ENCODE measurements at places on chromosomes 6 and 20.

- no peak for DNase-seq
Measured at GRCh38 chr6:155066361-155066760, 71.2 kb downstream of the TIAM2 start.

GRCh38 chr6:134995536-134995935 lies 45.6 kb upstream of the ALDH8A1 start:
- no peak for DNase-seq

DNA sequence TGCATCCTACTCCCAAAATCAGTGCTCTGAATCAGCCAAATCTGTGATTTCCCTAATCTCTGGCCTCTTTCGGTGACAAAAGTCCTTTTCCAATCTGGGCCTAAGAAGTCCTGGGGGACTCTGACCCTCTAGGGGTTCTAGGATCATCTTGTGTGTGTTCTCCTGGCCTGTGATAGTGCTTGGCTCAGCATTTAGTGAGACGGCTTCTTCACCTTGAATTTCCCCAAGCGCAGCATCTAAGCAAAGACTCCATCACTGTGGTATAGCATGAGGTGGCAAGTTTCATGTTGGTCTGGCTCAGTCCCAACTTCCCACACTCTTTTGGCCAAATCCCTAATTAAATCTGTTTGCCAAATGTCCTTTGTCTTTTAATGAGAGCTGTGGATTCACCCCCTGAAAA lies 12.1 kb upstream of the IL17A start:
- no peak for DNase-seq

- DNase-seq = no peak
Measured at GRCh38 chr6:42236682-42237473, 19.2 kb upstream of the MRPS10 start.

- no peak for DNase-seq
Measured at GRCh38 chr6:52553158-52553557, 23.7 kb downstream of the TRAM2 start.

- DNase-seq = no peak
Measured at GRCh38 chr20:49479785-49480184, 2.7 kb downstream of the KCNB1 start.

GRCh38 chr6:71368284-71368683 lies 79.7 kb downstream of the OGFRL1 start:
- no peak for DNase-seq

- DNase-seq = no peak
Measured at GRCh38 chr20:25071734-25072133, 10.2 kb downstream of the VSX1 start.

GRCh38 chr20:12638633-12639312 lies 370.0 kb upstream of the SPTLC3 start:
- no peak for DNase-seq

DNA sequence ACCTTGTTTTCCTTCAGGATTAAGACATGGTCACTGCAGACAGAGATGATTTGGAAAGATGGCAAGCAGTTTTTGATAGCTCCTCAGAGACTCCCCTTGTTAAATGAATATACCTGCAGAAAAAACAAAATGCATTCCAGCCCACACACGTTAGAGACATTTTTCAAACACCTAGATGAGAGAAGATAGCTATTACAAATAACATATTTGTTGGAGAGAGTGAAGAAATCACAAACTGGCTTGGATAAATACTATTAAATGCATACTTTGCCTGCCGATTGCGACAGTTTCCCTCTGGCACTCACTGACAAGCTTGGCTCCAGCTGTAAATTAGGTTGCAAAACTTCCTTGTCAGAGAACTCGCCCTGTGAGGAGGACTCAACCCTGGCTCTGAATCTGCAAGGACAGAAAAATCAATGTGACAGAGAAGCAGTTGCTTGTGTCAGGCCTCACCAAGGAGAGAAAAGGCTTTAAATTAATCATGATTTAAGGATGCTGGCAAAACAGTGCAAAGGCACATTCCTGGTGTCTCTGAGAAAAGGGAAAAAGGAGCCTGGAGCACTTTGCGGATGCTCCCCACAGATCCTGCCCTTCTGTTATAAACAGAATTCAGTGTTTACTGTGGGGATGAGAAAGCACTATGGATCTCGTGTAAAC lies 423.7 kb upstream of the MARCKS start:
- no peak for DNase-seq

GRCh38 chr20:24868959-24869358 lies 80.1 kb upstream of the CST7 start:
- DNase-seq = no peak

DNA sequence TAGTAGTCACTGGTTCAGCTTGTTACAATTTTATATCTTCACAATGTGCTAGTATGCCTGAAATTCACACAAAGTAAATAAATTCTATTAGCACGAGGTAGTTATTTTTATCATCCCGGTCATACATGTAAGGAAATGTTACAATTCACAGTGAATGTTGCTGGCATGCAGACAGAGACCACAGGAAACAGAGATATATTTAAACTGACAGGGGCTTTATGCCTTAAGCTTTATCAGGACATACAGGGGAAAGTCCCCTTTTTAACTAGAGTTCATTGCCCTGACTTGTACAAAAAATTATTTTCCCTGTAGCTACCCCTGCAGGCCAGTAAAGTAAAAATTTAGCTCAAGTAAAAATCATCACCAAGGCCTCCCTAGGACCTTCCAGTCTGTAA lies 712.0 kb upstream of the NRSN1 start:
- no peak for DNase-seq

- no peak for DNase-seq
Measured at GRCh38 chr6:161400671-161401070, 126.8 kb upstream of the AGPAT4 start.

- no peak for DNase-seq
Measured at GRCh38 chr20:39563349-39563748, 601.2 kb downstream of the DHX35 start.

GRCh38 chr6:90035047-90035723 lies 140.9 kb downstream of the GJA10 start:
- DNase-seq = no peak

DNA sequence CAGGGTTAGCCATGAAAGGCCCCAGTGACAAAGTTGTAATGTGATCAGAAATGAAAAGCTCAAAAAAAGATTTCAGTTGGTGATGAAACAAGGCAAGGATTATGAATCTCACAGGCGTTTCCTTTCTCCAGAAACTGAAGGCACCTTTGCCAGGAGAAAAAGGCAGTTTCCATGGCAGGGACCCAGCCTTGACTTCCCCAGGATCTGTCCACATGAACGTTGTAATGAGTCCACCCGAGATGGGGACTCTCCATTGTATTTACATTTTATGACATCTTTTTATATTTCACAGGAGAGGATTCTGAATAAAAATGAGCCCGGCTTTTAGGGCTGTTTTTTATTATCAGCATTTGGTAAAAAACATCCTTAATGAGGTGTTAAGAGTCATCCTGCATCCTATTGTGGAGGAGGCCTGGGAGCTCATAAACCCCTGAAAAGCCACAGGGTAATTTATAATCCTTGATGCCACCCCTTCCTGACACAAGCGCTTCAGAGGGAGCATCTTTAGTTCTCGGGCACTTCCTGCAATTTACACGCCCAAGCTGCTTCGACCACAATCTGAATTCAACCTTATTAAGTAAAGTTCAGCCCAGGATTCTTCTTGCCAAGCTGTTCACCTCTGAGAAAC lies 74.1 kb upstream of the SALL4 start:
- no peak for DNase-seq

DNA sequence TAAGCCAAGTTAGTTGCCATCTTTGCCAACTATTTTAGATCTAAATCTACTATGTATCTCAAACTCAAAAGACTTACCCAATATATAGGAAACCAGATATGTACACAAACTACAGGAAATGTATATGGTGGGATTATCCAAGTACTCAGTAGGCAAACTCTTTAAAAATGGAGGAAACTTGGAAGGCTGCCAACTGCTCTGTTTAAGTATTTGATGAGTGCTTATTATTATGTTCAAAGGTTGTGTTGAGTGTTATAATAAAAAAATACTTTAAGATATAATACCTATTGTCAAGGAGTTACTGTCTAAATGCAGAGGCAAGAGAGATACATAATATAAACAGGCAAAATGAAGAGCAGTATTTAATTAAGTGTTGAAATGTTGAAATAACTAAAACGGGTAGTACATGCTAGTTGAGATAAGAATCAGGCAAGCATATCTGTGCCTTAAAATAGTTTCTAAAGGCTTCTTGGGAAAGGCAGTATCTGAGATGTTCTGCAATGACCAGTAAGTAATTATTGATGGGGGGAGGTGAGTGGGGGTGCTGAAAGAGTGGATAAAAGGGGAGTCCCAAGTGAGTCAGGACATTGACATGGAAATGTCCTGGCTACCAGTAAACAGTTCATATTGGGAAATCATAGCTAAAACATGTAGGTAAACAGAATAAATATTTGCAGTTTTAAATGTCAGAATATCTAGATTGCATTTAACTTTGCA lies 6.5 kb upstream of the DST start:
- no peak for DNase-seq

GRCh38 chr6:10033223-10033829 lies 381.5 kb downstream of the TFAP2A start:
- DNase-seq = no peak

GRCh38 chr20:58433759-58434158 lies 44.7 kb downstream of the VAPB start:
- no peak for DNase-seq

DNA sequence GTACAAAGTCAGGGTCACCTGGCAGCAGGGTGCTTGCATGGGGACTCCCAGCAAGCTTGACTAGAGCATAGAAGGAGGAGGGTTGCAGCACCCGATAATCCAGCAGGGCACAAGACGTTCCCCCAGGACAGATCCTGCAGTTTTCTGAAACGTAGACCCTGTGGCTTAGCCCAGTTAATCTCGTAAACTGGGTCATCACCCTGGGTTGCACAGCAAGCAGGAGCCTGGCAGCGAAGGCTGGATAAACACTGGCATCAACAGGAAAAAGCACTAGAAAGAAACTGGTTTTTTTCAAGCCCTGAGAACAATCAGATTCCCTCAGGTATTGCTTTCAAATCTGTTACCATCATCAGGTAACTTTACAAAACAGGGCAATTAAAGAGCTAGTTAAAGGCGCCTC lies 92.6 kb downstream of the PDE7B start:
- DNase-seq = no peak

DNA sequence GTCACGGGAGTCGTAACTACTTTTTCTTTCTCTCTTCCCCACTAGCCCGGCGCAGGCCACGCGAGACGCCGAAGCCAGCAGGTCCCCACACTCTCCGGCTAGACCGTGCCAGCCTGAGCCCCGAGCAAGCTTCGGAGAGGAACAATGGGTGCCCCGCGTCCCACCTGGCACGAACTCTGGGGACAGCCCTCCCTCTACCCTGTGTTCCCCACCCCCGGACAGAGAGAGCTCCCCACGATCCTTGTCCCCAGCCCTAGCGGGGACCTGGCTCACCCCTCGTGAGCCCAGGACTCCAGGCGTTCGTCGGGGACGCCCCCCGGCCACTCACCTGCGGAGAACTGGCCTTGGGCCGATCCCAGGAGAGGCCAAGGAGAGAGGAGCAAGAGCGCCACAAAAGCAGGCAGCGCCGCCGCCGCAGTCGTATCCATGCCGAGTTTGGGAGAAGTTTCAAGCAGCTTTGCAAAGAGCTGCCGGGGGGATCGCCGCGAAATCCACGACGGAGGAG lies 416 bp downstream of the PTPRK start:
- peak; percentile 52 for DNase-seq

DNA sequence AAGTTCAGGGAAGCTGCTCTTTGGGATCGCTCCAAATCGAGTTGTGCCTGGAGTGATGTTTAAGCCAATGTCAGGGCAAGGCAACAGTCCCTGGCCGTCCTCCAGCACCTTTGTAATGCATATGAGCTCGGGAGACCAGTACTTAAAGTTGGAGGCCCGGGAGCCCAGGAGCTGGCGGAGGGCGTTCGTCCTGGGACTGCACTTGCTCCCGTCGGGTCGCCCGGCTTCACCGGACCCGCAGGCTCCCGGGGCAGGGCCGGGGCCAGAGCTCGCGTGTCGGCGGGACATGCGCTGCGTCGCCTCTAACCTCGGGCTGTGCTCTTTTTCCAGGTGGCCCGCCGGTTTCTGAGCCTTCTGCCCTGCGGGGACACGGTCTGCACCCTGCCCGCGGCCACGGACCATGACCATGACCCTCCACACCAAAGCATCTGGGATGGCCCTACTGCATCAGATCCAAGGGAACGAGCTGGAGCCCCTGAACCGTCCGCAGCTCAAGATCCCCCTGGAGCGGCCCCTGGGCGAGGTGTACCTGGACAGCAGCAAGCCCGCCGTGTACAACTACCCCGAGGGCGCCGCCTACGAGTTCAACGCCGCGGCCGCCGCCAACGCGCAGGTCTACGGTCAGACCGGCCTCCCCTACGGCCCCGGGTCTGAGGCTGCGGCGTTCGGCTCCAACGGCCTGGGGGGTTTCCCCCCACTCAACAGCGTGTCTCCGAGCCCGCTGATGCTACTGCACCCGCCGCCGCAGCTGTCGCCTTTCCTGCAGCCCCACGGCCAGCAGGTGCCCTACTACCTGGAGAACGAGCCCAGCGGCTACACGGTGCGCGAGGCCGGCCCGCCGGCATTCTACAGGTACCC lies at the start of gene ESR1:
Gene ESR1, plus strand, starts transcription at position 170 of the 858 bp plus-strand sequence. Its CDS starts 231 bp downstream, at position 401.
- no peak for DNase-seq

- no peak for DNase-seq
Measured at GRCh38 chr6:3345836-3346235, 87.1 kb downstream of the PSMG4 start.

DNA sequence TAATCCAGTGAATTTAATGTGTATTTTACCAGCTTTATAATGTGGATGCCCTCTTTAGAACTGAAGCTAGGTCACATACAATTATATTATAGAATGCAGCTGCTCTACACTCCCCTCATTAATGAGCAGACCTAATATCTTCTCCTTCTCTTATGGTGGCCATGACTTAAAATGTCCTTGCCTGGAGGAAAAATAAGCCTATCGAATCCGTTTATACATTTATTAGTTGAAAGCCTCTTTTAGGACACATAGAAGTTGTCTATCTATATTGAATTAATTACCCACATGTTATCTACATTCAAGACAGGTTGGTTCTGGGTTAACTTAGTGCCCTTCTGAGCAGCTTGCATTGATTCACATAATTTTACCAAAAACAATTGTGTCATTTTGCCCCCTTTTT lies 1716.8 kb downstream of the HACE1 start:
- no peak for DNase-seq

DNA sequence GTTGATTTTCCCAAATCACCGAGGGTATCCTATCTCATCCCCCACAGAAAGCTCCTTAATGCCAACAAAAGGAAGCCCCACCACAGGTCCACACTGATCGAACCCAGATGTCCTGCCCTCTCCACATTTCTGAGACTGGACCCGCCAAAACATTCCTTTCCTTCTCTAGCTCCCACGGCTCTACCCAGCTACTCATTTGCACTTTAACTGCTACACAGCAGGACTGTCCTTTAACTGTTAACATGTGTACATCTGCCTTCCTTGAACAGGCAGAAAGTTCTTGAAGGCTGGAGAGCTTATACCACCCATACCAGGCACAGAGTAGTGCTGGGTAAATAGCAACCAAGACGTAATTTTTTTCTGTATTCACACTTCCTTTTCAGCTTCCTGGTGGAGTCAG lies 68.6 kb downstream of the TRMT6 start:
- no peak for DNase-seq

- DNase-seq = no peak
Measured at GRCh38 chr6:72182337-72183246, 296.2 kb downstream of the RIMS1 start.
